Occipital lobe (tissue), 3 donors: ENCODE measurements at places on chromosomes 7 and 10. TPM values are rescaled to one million over a fixed set of nuclear protein-coding genes. Genes with fewer than 3 reads are reported as not detected.

CACNA2D1 gene
- 149 TPM for total RNA-seq

BTBD16 gene
- total RNA-seq = not detected

DNA sequence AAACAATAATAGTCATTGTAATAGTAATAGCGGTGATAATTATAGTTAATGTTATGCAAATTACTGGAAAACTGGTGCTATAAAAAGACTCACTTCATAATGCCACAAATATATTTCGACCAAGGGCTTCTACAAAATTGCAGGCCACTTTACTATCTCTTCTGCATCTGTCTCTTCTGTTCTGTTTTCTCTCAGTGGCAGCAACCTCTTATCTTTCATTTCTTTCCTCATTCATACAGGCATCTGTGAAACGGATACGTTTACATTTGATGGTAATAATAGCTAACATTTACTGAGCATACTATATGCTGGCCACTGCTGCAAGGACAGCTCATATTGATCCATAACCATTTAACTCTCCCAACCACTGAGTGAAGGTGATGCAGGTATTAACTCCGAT, 537.4 kb upstream of the PFKP start:
- DNase-seq = no peak

DOCK4 gene
- total RNA-seq = 109 TPM

DNA sequence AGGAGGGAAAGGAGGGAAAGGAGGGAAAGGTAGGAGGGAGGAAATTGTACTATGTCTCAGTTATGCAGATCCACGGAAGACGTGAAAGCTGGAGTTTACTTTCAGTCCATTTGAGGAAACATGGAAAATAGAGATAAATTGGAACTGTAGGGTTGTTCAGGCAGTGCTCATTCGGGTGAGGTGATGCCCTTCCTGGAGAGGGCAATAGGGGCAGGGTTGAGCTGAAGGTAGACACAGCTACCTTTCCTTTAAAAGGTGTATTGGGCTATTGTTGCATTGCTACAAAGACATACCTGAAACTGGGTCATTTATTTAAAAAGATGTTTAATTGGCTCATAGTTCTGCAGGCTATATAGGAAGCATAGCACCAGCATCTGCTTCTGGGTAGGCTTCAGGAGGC, 116.9 kb upstream of the PLXDC2 start:
- DNase-seq = no peak

CTTNBP2 gene
- total RNA-seq = 39.0 TPM

SPDYE11 gene
- total RNA-seq = not detected

DNA sequence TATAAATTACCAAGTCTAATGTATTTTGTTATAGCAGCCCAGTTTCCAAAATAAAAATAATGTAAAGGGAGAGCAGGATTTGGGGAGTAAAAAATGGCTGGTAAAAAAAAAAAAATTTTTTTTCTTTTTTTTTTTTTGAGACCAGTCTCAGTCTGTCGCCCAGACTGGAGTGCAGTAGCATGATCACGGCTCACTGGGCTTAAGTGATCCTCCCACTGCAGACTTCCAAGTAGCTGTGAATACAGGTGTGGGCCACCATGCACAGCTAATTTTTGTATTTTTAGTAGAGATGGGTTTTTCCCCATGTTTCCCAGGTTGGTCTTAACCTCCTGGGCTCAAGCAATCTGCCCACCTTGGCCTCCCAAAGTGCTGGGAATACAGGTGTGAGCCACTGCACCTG, 4.8 kb upstream of the LSM8 start:
- no peak for DNase-seq

MRLN gene
- not detected for total RNA-seq

GRCh38 chr7:148489678-148490077, 100.9 kb upstream of the C7orf33 start:
- DNase-seq = no peak
